ENCODE measurements at places on chromosomes 7 and 10.
A peak's percentile ranks its signal among the peaks of the same experiment; 100 is the strongest.

DNA sequence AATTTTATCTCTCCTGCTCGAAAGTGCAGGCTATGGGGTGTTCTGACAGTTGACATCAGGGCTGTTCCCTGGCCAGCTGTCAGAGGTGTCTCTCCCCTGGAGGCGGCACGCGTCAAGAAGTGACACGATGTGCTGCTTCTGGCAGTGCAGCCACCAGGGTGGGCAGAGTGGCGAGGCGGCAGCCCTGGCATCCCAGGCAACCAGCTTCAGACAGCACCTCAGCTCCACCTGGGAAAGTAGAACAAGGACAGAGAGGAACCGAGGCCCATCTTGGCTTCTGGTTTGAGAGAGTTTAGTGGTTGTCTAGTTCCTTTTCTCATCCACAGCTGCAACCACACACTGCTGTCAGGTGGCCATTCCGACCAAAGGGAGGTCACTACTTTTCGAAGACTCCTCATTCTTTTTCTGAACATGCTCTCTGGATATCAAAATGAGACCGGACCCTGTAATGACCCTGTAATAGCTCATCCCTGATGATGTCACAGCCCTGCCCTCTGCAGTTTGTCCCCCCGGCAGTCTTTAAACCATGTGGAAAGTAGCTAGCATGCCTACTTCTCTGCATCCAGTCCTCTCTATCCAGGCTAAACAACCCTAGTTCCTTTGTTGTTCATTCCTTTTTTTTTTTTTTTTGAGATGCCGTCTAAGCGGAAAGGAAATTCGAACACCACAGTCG, 381.0 kb upstream of the NRP1 start:
- DNase-seq: no peak

- DNase-seq: no peak
These were observed 74.6 kb downstream of the WAPL start for GRCh38 chr10:86446987-86447386.

DNA sequence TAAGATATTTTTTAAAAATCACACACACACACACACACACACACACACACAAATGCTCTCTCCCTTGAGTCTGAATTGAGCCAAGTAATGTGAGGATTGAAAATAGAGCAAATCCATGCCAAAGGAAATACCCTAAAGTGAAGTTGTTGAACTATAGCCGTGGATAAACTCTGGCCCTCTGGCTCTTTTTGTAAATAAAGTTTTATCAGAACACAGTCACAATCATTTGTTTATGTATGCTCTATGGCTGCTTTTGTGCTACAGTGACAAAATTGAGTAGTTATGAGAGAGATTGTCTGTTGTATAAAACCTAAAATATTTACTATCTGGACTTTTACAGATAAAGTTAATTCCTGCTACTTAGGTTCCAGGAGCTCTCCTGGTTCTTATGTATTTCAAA, 39.1 kb downstream of the NKX2-3 start:
- DNase-seq: no peak

- peak; percentile 2 for DNase-seq
These were observed 236.3 kb upstream of the ANKRD30A start for GRCh38 chr10:36888925-36889573.

DNA sequence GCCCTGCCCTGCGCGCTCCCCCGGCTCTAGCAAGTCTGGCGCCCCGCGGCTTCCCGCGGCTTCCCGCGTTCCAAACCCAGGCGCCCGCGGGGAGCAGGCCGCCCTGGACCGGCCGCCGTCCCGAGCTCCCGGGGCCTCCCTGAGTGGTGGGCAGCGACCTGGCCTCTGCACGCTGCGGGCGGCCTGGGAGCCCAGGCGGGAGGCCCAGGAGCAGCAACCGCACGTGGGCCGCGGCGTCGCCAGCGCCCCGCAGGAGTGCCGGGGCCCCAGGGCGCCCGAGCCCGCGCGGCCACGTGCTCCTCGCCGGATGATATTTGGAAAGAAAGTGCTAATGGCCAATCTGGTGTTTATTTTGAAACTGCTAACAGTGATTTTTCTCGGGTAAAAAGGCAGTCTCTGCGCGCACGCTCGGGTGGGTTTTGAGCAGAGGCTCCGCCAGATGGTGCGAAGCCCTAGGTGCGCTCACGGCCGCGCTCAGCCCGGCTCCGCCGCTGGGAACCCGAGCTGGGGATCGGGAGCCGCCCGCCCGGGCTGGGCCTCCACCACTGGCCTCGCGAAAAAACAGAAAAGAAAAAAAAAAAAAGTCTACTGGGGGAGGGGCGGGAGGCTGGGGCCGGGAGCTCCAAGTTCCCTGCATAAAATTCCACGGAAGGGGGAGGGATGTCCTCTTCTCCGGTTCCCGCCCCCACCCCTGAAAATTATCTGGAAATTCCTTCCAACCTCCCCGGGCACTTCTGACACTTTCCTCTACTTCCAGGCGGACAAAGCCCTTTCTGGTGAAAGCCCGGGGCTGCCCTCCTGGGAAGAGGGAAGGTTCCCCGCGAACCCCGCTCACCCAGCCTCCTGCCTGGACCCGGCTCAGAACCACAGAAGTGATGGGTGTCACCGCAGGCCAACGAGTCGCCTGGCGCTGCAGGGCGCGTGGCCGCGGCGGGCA, 4.3 kb downstream of the EBF3 start:
- DNase-seq: no peak

GRCh38 chr7:122014697-122015096, 129.4 kb downstream of the AASS start:
- no peak for DNase-seq

DNA sequence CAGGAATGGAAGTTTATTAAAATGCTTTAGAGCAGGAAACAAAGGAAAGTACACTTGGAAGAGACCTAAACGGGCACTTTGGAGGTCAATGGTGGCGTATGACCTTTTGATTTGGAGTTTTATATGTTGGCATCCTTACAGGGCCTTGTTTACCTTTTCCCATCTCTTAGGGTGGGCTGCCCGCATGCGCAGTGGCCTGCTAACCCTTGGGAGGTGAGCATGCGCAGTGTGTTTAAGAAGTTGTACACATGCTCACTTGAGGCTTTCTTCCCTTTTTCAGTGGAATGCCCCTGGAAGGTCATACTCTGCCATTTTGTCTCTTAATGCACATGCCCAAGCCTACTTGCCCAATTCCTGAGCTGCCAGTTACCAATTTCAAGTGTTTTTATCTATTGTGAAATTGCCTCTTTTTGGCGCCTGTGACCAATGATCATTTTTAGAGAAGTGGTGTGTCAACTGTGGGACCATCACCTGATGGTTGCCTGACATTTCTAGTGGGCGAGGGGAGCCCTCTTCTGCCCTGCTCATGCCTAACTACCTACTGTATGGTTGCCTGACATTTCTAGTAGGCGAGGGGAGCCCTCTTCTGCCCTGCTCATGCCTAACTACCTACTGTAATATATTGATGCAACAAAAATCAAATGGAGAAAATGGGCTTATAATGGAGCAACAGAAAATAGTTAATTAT, 138.0 kb downstream of the PPP1R9A start:
- no peak for DNase-seq

DNA sequence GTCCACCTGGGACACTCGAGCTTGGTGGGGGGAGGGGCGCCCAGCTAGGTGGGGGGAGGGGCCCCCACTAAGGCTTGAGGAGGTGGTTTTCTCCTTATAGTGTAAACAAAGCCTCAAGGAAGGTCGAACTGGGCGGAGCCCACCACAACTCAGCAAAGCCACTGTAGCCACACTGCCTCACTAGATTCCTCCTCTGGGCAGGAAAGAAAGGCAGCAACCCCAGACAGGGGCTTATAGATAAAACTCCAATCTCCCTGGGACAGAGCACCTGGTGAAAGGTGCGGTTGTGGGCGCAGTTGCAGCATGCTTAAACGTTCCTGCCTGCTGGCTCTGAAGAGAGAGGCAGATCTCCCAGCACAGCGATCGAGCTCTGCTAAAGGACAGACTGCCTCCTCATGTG, 133.1 kb downstream of the SNX13 start:
- DNase-seq: no peak

DNA sequence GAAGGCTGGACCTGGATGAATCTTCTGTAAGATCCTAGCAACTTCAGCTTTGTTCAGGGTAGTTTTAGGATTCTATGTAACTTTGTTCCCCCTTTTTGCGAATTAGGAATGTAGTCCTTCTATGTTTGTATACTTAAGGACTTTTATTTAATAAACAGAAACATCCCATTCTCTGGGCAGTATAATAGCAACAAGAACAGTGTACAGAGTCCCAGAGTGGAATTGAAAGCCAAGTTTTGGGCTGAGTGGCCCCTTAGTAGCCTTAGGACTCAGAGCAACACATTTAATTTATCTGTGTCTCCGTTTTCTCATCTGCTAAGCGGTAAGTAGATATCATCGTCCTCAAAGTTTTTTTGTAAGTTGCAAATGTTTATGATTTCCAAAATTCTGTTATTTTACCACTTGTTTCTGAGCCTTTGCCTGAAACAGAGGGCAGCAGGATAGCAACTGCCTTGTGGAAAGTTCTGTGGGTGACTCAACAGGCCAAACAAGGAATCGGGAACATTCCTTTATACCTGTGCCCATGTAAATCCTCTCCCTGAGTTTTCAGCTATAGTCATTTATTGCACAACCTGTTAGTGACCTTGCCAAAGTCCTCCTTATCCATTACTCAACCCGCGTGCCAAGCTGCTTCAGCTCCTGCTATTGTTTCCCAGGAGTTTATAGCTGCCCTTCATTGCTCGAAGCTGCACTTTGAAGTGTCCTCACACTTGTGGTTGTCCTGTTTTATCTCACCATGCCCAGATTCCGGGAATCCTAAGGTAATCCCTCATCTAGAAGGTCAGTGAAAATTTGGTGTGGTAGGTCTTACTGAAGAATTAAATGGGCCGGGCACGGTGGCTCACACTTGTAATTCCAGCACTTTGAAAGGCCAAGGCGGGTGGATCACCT, 199.1 kb upstream of the AHR start:
- DNase-seq: no peak

DNA sequence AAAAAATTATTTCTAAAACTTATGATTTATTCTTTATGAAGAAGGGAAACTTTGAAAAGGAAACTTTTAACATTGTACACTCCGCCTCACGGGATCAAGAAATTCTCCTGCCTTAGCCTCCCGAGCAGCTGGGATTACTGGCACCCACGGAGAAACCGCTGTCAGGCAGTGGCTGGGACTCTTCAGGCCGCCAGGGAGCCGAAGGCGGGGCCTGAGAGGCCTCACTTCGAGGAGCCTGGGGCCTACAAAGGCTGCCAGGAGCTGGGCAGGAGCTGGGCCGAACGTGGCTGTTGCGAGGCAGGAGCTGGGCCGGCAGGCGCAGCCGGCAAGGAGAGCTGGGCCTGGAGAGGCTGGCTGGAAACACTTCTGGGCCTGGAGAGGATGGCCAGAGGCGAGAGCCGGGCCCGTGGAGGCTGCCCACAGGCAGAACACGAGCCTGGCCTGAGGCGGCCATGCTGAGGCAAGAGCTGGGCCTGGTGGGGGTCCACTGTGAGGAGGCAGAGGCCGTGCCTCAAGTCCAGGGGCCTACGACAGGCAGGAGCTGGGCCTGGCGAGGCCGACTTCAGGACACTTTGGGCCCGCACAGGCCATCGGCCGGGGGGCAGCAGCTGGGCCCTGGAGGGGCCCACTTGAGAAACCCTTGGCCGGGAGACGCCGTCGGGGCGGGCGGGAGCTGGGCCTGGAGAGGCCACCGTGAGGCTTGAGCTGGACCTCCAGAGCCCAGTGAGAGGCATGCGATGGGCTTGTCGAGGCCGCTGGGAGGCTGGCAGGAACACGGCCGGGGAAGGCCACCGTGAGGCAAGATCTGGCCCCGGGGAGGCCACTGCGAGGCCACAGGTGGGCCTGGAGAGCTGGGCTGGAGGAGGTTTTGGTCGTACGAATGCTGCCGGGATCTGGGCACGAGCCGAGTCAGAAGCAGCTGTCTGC, 23.7 kb downstream of the MDH2 start:
- DNase-seq: no peak

- no peak for DNase-seq
These were observed 92.2 kb upstream of the DKK1 start for GRCh38 chr10:52221923-52222322.

DNA sequence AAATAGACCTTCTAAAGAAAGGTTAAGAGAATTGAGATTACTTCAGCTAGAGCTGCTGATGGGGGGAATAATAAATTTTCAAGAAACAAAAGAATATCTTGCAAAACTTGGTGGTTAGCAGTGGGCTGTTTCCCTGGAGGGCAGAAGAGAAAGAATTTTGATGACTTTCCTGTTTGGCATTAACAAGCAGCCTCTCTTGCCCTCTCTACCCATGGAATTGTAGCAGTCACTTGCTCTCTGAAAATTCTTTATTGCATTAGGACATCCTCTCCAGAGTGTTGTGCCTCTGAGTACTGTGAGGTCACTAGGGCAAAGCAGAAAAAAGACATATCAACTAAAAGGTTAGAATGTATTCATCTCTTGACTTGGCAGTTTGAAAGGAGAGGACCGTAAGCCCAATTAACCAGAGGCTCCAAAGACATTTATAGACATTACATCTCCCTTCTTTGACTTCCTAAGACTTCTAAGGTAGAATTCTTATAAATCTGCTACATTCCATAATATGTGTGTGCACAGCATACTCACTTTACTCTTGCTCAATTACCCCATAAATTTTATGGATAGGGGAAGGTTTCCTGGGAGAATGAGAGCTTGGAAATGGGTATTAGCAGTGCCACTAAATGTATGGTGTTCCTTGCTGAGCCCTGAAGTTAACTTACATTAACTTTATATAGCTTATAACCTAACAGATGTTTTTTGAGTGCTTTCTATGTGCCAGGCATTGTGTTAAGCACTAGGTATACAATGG, 215.3 kb downstream of the KIF20B start:
- no peak for DNase-seq

DNA sequence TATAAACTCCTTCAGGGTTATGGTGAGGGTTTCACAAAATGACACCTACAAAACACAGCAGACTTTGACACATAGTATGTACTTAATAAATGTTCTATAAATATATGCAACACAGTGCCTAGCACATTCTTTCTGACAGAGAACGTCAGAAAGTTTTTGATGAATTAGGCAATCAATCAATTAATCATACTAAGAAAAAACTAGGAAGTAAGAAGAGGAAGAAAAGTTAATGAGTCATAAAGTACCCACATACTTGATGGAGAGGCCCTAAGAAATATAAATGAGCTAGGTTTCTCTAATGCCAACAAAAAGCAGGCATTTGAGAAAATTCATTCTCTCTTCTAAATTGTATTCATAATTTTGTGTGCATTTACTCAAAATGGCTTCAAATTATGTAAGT, 192.7 kb upstream of the VWC2 start:
- DNase-seq: no peak

DNA sequence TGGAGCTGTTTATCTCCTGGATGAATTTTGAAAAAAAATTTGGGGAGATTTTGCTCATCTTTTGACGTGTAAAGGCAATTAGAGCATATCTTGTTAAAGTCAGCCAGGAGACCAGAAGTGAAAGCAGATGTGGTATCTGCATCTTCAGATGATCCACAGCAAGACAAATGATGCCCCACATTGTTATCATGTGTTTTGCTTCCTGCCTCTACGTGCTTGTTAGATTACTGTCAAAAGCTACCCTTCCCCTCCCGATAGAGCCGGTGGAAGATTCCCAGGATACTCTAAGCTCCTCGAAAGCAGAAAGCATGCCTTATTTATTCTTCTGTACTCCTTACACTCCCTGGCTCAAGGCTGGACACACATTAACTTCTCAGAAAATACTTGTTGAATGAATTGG, 12.9 kb downstream of the COL17A1 start:
- no peak for DNase-seq

All from stimulated activated CD8-positive, alpha-beta memory T cell treated with anti-CD3 and anti-CD28 coated beads, Interleukin-4, amount 100 ng/mL, for 24 hours (primary cell).